Stimulated activated CD8-positive, alpha-beta memory T cell treated with anti-CD3 and anti-CD28 coated beads, Interleukin-4, amount 100 ng/mL, for 1 hour (primary cell): ENCODE measurements at places on chromosomes 2 and 18.

- DNase-seq = no peak
Measured at GRCh38 chr2:170206805-170207407, 29.0 kb downstream of the MYO3B start.

DNA sequence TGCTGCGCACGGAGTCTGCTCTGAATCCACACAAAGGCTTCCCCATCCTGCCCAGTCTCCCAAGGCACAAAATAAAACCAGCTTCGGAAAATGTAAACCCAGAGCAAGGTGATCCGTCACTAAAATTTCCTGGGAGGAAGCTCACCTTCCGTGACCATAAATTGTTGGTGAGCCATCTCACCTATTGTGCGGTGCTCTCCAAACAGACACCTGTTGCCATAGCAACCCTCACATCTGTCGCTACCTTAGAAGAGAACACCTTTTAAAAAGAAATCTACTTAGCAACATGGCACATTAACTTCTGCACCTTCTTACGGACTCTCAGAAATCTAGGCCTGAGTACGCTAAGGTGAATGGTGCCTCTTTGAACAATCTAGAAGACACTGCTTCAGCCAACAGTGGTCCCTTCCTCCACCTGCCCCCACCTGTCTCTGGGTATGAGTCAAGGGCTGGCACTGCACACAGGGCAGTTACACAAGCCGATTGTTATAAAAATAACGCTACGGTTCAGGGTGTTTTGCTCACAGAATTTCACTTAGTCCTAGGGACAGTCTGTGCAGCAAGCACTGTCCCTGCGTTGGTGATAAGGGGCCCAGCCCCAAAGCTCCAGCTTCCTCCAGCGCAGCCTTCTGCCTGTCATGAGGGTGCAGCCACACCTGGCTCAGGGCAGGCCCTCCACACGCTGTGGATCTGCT, 114.9 kb upstream of the ID2 start:
- DNase-seq = no peak

DNA sequence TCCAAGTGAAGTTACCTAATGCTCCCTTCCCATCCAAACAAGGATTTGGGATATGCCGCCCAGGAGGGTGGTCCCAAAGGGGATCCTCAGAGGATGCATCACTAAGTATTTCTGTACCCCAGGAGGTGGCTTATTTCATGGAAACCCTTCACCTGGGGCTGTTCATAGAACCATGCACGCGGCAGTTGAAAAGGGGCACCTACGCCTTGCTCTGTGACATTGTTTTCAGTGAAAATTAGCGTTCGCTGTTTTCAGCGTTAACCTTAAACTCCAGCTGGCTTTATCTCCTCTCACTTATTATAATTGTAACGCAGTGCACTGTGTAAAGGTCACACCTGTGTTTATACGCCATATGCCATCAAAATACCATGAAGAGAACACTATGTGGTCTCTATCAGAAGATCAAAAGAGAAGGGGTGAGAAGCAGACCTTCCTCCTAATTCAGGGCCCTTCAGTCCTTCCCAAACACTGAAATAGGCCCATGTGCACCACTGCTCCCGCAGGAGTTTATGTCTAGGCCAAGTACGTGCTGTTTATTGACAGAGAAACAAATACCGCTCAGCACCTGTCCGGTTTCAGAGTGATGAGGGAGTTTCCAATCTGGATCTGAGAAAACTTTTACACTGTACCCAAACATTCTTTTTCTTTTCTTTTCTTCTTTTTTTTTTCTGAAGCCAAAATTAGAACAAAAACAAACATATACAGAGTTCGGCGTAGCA, 162.1 kb downstream of the BCL2 start:
- no peak for DNase-seq

- DNase-seq = no peak
Measured at GRCh38 chr18:46888965-46889364, 28.3 kb downstream of the PIAS2 start.

DNA sequence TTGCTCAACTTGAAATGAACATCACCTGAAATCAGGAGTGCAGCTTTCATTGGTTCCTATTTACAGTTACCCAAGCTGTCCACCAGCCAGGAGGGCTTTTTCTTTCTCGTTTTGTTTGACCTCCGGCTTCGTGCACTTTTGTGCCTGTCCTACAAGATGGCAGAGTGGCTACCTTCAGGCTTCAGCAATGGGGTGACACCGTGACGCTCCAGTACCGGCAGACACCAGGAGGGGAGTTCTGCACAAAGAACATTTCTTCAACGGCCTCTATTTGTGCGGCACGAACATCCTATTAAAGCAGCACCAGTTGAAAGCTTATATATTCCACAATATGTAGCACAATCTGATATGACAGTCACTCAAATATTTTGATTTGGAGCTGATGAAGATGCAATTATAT, 18.3 kb downstream of the RNASEH1 start:
- no peak for DNase-seq

DNA sequence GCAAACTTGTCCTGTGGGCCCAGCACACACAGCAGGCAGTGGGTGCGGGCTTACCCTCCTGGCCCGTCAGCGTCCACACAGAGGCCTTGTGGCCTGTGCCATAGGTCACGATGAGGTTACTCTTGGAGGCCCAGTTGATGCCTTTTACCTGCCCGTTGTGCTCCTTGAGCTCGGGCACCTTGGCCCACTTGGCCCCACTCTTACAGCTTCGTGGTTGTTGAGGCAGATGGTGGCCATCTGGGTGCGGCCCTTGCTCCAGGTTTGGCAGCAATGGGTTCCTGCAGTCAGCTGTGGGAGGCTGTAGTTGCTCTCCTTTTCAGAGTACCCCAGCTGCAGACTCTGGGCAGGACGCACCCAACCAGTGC, 45.5 kb upstream of the PTH2R start:
- DNase-seq = no peak

- DNase-seq = no peak
Measured at GRCh38 chr18:57428221-57429150, 6.7 kb upstream of the ONECUT2 start.

DNA sequence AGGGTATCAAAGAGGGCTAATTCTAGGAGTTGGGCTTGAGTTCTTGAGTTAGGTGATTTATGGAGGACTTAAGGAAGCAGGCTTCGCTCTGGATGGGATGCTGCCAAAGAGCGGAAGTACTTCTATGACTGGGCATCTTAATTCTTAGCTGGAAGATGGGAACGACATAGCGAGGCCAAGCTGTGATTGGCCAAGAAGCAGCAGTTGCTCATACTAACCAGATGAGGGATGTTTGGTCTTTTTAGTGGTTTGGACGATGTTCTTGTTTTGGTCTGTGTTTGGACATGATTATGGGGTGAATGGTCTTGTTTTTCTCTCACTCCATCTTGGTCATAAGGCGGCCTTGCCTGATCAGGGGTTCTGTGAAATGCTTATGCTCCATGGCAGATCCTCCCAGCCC, 133.7 kb downstream of the MSH2 start:
- no peak for DNase-seq

GRCh38 chr2:164599954-164600589, 21.2 kb downstream of the GRB14 start:
- DNase-seq = no peak

DNA sequence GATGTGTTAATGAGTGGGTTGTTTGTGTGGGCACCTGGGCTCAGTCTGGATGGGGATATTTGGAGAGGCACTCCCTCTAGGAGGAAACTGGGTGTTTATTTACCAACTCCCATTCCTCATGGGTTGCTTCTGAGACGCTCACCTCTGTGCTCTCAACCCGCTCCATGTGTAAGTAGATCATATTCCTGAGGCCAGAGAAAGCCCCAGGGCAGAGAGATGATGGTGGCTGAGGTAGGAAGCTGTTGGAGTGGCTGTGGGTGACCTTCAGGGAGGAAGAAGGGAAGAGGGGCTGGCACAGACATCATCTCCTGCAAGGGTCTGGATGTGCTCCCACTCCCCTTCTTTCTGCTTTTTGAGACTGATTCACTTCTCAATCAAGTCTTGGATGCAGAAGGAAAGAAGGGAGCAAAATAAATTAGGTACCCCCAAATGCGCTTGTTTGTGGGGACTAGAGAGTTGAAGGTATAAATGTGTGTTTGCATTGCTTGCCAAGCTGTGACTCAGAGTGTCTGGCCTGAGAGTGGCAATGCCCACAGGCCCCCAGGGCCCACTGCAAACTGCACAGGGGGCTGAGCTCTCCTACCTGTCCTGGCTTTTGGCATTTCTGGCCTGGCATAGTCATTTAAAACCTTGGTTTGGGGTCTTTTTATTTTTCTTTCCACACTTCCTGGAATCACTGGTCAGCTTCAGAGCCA, 57.2 kb upstream of the TNP1 start:
- DNase-seq = no peak

- no peak for DNase-seq
Measured at GRCh38 chr2:189037518-189037917, 63.3 kb downstream of the COL3A1 start.

- no peak for DNase-seq
Measured at GRCh38 chr2:237300739-237301138, 113.2 kb downstream of the COL6A3 start.

DNA sequence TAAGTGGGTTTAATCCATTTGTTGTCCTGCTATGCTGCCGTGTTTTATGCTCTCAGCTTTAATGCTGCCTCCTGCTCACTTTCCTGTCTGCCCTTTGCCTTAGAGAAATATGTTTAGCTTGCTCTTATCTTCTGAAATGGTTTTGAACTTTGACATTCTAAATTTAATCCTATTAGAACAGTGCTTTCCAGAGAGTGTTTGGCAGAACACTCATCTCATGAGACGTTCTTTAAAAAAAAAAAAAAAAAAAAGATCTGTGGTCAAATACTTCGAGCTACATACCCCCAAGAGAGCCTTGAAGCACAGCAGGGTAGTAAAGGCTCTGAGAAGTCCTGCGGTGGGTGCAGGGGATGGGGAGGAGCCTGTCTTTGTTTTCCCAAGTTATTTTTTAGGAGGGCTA, 161.3 kb downstream of the SPP2 start:
- DNase-seq = no peak

DNA sequence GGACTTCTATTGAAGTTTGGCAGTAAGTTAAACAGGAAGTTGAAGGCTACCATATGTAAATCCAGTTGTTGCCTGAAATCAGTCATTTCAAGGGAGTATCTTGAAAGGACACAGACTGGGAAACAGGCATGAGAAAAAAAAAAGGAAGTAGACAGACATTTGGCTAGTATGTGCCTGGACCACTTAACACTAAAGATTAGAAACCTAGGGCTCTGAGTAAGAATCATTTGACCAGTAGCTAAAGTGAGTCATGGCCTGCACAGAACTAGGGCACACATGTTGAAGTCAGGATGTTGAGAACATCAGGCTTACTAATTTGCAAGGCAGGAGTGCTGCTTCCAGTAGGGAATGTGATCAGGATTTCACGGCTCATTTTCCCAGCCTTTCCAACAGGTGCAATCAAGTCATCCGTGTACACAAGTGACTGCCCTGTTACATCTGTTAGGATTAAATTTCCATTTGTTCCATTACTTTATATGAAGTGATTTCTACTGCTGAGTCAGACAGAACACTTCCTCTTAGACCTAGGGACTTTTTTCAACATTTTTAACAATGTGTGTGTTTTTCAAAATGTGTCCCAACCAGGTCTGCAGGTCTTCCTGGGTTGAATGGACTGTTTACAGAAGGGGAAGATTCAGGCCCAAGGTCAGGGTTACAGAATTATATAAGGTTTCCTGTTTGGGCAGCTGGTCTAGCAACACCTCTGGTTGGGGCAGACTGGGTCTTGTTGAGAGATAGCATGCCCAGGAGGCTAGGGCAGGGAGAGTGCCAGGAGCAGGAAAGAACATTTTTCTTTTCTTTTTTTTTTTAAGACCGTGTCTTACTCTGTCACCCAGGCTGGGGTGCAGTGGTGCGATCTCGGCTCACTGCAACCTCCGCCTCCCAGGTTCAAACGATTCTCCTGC, 145.6 kb downstream of the TGIF1 start:
- DNase-seq = no peak

DNA sequence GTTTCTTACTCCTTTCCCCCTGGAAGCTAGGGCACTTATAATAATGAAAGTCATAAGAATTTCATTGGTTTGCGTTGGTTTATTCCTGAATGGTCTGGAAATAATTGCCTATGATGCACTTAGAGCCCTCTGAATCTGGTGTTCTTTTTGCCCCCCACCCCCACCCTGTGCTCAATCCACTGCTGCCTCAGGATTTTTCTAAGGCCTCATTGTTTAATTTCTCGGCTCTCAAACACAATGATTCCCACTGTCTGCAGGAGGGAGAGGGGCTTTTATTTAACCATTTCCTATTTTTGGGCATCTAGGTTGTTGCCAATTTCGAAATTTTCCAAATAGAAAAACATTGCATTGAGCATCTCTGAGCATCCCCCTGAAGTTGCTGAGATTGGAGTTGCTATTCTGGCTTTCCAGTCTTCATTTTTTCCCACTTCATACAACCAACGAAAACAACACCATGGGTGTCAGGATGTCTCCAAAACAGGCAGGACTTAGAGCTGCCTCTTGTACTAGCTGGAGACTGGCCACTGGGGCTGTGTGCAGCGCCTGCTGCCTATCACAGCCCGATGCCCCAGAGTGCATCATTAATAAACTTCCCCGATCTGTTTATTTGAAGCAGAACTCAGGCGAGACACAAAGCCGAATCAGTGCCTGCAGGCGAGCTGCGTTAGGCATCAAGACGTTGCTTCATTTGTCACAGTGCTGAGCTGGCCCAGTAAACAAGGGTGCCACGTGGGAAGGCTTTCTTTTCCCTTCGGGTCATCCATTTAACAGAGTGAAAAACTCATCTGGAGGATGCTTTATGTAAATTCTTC, 1.8 kb upstream of the PCARE start:
- no peak for DNase-seq

GRCh38 chr2:205020673-205021072, 475.4 kb downstream of the PARD3B start:
- DNase-seq = no peak

- DNase-seq = no peak
Measured at GRCh38 chr18:11654736-11655605, 34.1 kb upstream of the GNAL start.

GRCh38 chr2:173755798-173756197, 209.4 kb downstream of the SP3 start:
- no peak for DNase-seq

GRCh38 chr2:195695002-195695631, 38.1 kb downstream of the SLC39A10 start:
- no peak for DNase-seq

DNA sequence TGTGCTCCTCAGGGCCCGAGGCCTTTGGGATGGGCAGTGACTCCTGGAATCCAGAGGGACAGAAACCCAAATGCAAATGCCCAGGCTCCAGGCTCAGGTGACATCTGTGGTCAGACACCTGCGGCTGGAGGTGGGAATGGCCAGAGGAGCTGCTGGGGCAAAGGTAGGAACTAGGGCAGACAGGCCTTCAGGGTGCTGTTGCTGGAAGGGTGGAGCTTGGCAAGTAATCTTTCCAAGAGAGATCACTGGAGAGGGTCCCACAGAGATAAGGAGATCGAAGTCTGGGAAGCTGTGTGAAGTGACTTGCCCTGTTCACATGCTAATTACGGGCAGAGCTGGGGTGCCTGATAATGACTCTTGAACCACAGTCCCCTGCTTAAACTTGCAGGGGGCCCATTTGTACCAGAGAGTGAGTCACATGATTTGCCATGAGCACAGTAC, 82.4 kb downstream of the ACAA2 start:
- DNase-seq = no peak

DNA sequence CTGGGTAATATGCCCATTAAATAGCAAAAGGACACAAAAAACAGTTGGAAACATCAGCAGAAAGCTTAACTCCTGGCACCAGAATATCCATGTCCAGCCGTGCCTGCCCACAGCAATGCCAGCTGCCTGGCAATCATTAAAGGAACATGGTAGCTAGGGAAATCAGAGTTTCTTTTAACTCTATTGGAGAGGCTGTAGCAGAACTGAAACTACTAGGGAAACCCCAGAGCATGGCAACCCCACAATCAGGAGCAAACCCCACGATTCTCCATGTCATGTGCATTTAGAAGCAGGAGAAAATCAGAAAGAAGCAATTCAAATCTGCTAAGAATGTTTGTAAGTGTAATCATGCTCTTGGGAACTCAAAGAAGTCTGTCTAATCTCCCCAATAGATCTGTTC, 409.0 kb upstream of the SMIM21 start:
- no peak for DNase-seq
